ENCODE measurements at places on chromosomes 1 and 21.

- no peak for DNase-seq
These were observed 12.7 kb downstream of the GPR3 start for GRCh38 chr1:27405074-27405473.

GRCh38 chr1:168019407-168019806, 82.5 kb upstream of the MPC2 start:
- no peak for DNase-seq

- DNase-seq = no peak
These were observed 212.8 kb upstream of the RAB4A start for GRCh38 chr1:229058111-229058561.

- DNase-seq = no peak
These were observed 84.4 kb downstream of the ADARB1 start for GRCh38 chr21:45158491-45159423.

GRCh38 chr1:178541829-178542553, 29.1 kb downstream of the TEX35 start:
- peak; percentile 36 for DNase-seq

DNA sequence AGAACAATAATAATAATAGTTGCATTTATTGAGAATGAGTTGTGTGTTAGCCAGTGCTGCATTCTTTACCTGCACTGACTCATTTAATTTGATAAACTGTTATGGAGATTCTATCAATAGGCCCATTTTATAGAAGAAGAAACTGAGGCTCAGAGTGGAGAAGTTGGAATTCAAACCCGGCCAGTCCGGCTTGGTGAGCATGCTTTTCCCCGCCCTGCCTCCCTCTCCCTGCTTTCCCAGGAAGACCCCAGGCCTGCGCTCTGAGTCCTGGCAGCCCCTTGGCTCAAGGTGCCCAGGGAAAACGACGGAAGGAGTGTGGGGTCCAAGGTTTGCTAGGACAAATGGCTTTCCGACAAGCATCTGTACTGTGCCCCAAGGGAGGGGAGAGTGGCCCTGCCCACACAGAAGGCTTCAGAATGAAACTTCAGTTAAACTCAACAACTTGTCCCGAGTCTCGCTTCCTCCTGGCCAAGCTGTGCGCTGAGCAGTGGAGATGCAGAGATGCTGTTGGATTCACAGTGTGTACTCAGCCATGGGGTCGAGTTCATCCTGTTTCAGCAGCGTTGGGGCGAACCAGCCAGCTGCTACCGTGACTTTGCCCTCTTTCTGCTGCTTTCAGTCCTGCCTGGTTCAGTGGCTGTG, 23.3 kb upstream of the PADI6 start:
- no peak for DNase-seq

DNA sequence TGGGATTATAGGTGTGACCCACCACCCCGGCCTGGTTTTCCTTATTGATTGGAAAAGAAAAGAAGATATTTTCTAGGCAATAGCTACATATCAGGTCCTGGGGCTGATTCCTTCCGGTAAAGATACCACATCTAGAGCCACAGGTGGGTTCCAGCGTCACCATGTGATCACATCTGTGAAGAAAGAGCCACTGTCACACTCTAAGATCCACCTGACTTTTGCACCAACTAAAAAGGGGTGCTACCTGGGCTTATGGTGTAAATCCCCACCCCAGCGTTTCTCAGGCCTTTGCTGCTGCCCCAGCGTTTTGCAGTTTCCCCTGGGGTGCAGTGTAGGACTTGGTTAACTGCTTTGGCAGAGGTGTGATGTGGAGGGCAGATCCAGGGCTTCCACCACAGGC, 22.3 kb upstream of the PDE9A start:
- no peak for DNase-seq

- DNase-seq = no peak
These were observed 242.7 kb upstream of the JUN start for GRCh38 chr1:59026472-59026948.

DNA sequence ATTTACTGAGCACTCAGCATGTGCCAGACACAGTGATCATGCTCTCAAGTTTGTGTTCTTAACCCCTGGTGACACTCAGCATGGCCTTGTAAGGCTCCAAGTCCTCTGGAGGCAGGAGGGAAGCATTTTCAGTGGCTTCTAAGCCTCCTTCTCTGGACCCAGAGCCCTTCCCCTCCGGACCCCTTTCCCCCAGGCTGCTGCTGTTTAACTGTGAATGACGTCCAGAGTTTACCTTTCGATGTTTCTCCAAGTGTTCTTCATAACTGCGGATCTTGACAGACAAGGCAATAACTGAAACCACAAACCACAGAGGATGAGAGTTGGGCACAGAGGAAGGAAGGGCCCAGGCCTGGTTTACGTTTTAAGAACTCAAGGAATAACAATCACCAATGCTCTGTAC, 6.5 kb downstream of the MRPS15 start:
- DNase-seq = no peak

- no peak for DNase-seq
These were observed 81.9 kb downstream of the FGGY start for GRCh38 chr1:59378621-59379370.

- no peak for DNase-seq
These were observed 170.8 kb upstream of the SAMSN1 start for GRCh38 chr21:14716761-14717396.

DNA sequence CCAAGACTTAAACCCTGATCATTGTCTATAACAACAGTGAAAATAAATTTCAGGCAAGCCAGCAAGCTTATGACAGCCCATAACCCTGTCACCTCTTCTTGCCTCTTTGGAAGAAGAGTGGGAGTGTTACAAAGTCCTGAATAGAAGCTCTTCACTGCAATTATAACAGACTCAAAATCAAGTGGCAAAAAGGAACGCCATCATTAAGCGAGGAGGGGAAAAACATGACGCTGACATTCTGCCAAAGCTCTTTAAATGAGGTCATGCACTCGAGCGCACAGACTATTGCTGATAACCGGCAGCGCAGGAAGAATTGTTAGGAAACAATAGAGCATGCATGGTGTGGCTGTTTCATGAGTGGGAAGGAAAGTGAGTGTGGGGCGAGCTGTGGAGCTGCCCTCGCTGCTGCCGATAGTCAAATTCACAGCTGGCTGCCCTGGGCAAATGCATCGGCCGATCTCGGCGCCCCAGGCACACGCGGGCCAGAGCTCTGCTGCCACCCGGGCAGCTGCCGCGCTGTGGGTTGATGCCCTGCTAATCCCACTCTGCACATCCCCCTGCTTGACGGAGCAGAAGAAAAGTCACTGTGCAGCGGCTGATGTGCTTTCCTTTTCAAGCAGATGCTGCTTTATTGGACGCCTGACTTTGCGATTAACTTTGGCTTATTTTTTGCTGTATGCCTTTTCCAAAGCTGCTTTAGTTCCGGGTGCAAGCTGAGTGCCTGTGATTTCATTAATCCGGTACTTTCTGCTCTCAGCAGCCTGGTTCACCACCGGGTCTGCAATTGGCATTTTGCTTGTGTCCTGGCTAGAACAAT, 102.4 kb upstream of the ST6GALNAC5 start:
- no peak for DNase-seq

GRCh38 chr1:26844424-26845196, 18.1 kb downstream of the ZDHHC18 start:
- no peak for DNase-seq

DNA sequence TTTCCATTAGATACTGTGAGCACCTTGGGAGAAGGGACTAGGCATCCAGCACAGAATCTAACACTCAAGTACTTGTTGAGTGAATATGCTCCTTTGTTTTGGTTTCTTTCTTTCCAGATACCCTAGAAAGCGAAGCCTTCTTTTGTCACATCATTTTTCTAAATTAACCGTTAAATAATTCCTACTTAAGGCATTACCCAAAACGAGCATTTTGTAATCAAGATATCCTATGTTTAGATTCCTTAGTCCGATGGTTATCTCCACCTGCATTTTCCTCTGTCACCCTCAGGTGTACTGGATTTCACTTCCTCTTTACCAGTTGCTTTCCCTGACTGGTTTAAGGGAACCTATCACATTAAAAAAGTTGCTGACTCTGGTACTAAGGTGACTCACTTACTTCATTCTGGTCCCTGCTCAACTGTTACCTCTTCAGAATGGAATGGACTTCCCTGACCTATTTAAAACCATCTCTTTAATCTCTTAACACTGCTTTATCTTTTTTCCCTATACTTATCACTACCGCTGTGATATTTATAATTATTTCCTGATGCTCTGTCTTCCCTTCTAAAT, 3.2 kb downstream of the B3GALNT2 start:
- no peak for DNase-seq

- peak; percentile 8 for DNase-seq
These were observed 1.0 kb upstream of the MCOLN2 start for GRCh38 chr1:84997667-84998600.
